CD4-positive, alpha-beta T cell treated with Interleukin-4 for 4 hours (primary cell): ENCODE measurements at places on chromosomes 12 and 14.

DNA sequence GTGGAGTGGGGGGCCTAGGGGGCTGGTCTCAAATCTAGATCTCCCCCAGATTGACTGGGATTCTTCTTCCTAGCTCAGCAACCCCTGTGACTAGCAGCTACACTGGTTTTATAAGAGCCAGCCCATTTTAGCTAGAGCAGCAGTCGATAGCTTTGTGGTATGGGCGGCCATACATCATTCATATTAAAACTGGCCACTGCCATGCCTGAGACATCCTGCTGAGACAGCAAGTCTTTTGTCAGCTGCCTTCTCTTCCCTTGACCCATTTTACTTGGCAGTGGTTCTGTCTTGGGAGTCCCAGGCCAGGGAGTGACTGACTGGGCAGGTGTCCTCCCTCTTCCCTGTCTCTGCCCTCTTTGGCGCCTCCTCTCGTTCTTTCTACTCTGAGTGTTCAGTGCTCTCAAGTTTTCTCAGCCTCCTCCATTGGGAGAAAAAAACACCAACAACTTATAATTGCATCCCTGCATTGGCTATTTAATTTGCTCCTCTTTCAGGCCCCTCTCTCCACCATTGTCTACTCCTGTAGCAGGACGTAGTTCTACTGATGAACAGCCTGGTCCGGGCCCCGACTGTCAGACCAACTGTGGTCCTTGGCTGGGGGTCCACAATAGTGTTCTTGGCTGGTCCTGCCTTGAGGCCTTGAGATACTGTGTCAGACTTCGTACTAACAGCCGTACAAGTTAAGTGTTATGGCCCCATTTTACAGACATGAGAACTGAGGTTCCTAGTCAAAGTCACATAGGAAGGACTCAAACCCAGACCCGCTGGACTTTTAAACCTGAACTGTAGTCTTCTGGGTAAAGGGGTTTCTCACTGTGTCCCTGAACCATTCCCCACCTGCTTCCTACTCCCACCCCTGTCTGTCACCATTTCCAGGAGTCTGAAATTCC lies 18.3 kb upstream of the JDP2 start:
- DNase-seq: no peak

DNA sequence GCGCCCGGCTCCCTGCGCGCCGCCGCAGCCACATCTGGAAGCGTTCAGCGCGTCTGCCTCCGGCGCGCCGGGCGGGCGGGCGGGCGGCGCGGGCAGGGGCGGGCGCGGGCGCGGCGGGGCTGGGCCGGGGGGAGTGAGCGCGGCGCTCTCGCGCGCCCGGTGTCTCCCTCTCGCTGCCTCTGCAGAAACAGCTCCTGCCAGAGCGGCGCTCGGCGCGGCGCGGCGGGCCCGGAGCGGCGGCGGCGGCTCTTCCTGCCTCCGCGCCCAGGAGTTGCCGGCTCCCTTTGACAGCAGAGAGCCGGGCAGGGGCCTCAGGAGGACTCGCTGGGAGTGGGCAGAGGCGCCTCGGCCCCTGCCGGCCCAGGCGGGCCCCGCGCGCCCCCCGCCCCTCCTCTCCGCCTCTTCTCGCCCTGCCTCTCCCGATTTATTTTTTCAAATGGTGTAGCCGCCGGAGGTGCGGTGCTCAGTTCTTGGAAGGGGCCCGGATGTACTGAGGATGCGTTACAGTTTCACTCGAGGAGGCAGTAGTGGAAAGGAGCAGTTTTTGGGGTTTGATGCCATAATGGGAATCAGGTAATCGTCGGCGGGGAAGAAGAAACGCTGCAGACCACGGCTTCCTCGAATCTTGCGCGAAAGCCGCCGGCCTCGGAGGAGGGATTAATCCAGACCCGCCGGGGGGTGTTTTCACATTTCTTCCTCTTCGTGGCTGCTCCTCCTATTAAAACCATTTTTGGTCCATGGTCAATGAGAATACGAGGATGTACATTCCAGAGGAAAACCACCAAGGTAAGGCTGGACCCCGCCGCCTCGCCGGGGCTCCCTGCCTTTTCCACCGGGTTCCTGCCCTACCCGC lies at the start of gene CACNA1C:
Gene CACNA1C, plus strand, starts transcription at position 162 of the 853 bp plus-strand sequence. Its CDS starts 576 bp downstream, at position 738.
- peak; percentile 14 for DNase-seq

DNA sequence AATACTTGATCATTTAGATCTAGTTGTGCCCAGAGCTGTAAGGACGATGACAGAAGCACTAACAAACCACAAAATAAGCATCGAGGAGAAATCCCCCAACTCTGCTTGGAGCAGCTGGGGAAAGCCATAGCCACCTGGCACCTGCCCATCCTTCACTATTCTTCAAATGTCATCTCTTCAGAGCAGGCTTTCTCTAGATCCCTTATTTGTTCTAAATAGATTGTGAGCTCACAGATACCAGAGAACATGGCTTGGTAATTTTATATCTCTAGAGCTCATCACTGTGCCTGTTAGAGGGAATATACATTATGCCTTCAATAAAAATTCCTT lies 50.9 kb downstream of the GRIP1 start:
- no peak for DNase-seq

DNA sequence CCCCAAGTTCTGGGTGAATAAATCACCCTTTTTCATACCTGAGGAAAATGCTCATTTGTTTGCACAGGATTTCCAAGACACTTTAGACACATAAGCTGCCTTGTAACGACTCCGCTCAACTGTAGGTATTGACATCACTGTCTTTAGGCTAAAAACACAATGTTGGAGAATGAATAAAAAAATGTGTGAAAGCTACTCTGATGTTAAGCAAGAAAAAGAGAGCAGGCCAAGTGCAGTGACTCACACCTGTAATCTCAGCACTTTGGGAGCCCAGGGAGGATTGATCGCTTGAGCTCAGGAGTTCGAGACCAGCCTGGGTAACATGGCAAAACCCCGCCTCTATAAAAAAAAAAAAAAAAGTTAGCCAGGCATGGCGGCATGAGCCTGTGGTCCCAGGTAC lies 11.1 kb upstream of the CIPC start:
- no peak for DNase-seq

DNA sequence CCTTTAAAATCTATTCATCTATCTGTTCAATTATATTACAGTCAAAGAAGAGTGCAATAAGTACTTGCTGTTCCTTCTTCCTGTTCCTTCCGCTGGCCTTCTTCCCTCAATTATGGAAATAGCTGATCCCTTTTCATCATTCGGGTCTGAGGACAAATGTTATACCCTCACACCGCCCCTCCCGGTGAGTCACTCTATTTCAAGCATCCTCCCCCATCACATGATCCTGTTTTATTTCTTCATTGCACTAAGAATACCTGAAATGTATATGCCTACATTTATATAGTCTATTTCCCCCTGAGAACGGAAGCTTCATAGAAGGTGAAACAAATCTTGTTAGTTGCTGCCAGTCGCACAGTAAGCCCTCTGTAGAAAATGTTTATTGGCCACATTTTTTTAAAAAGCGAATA lies 2.5 kb downstream of the SLC38A1 start:
- peak; percentile 67 for DNase-seq

DNA sequence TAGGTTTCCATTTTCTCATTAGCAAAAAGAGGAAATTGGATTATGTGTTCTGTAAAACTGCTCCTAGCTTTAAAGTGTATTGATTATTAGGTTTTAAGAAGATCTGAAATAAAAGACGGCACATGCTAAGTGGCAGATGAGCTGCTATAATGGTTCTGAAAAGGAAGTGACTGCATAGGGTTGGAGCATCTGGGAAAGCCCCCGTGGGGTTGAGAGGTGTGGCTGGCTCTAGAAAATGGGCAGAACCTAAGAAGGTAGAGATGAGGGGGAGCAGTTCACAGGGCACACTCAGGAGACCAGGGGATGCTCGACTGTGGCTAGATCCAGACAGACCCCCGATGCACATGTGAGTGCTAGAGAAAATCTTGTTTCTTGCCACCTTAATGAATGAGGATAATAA lies 1.9 kb downstream of the IFNG-AS1 start:
- DNase-seq: peak; percentile 60

DNA sequence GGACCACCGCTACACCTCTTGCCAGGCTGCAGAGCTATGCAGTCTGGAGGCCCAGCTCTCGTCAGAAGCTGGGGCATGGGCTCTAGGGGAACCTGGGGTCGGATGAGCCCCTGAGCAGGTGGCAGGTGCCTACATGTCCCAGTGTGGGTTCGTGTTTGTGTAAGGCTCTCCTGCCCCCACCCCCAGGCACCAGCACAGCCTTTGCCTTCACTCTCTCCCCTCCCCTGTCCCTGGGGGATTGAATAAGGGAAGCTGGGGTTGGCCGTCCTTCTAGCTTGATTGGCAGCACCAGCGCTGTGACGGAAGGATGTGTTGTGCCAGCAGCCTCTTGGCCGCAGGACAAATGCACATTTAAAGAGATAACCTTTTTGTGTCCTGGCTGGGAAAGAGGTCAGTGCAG lies 34.8 kb upstream of the TSPAN9 start:
- DNase-seq: no peak

DNA sequence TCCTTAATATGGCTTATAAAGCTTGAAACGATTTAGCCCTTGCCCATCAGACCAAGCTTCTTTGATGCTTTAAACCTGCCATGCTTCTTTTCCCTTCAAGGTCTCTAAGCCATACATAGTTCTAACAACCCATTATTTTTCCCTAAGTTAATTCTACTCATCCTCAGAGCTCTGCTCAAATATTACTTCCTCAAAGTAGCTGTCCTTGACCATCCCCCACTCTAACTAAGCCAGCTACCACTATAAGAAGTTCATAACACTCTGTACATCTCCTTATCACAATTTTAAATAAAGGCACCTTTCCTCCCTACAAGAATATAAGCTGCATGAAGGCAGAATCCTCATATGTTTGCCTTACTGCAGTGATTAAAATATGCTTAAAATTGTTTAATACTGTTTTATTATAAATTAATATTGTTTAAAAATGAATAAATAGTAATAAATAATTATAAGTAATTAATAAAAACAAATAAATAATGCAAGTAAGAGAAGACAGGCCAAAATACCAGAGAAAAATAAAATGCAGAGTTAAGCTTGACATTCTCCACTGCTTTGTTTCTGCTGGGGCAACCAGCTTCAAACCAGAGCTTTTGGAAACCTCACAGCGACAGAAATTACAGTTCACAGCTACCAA lies 76.8 kb downstream of the NUMB start:
- no peak for DNase-seq

GRCh38 chr14:61486930-61487495 lies 165.6 kb downstream of the PRKCH start:
- no peak for DNase-seq

- no peak for DNase-seq
Measured at GRCh38 chr14:75591331-75591946, 13.0 kb downstream of the FLVCR2 start.

- DNase-seq: no peak
Measured at GRCh38 chr12:123047289-123047688, 66.8 kb downstream of the ARL6IP4 start.

GRCh38 chr12:19434538-19434937 lies 4.8 kb upstream of the AEBP2 start:
- DNase-seq: no peak
